ENCODE measurements at places on chromosomes 2 and 18.

GRCh38 chr2:195898505-195899191 is 170.0 kb downstream of the DNAH7 start:
- DNase-seq, result peak; percentile 98

DNA sequence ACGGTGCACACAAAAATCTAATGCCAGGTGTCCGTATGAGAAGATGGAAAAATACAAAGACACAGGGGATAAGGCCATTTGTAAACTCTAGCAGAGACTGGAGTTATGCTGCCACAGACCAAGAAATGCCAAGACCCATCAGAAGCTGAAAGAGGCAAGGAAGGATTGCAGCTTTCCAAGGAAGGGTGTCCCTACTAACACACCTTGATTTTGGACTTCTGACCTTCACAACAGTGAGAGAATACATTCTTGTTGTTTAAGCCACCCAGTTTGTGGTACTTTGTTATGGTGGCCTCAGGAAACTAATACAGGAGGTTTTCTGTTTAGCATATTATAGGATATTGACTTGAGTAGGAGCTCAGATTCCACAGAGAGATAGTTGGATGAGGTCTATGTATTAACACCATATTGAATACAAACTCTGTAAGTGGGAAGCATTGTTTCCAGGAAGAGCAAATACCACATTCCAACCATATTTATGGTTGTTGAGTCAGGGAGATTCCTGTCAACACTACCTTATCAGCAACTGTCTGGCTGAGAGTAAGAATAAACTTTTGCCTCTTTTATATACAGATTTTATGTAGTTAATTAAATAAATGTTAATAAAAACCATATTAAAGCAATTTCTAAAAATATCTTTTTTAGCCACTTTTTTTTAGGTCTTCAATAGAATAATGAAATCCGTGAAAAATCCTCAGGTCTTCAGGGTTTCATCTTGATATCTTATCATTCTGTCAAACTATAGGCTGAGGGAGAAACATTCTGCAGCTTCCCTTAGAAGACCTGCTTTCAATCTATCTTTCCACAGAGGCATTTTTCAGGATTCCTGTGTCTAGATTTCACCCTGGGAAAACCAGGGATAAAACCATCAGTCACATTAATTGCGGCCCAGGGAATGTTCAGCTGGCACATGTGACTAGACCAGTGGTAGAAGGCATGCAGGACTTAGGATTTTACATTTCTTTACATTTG is 35.4 kb upstream of the HNMT start:
- peak; percentile 72 for DNase-seq

DNA sequence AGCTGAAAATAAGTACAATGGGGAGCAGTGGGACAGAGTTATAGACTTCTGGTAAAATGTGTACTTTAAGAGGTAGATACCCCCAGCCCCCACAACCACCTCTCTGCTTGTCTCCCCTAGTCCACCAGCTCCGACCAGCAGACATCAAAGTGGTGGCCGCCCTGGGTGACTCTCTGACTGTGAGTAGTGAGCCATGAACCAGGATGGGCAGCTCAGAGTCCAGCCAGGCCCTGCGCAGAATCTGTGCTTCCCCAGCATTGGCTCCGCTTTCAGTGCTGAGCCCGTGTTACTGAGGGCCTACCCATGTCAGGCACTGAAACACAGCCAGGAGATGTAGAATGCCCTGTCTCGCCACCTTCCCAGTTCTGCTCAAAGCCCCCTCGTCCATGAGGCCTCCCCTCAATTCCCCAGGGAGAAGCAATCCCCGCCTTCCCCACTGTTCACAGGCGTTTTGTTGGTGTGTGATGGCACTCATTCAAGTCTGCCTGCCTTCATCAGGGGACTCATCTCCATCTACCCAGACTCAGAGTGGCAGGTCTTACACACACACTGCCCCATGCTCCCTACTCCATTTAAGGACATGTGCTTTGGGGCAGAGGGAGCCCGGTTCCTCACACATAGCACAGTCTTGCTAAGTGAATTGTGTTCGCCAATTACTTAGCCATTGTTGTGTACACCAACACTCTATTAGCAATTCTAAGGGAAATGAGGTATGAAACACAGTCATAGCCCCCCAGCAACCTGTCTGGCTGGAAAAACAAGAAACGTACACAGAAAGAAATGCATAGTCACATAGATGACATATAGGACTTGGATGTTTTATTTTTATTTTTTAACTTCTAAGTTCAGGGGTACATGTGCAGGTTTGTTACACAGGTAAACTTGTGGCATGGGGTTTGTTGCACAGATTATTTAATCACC is 122.6 kb downstream of the PLB1 start:
- DNase-seq, result no peak

DNA sequence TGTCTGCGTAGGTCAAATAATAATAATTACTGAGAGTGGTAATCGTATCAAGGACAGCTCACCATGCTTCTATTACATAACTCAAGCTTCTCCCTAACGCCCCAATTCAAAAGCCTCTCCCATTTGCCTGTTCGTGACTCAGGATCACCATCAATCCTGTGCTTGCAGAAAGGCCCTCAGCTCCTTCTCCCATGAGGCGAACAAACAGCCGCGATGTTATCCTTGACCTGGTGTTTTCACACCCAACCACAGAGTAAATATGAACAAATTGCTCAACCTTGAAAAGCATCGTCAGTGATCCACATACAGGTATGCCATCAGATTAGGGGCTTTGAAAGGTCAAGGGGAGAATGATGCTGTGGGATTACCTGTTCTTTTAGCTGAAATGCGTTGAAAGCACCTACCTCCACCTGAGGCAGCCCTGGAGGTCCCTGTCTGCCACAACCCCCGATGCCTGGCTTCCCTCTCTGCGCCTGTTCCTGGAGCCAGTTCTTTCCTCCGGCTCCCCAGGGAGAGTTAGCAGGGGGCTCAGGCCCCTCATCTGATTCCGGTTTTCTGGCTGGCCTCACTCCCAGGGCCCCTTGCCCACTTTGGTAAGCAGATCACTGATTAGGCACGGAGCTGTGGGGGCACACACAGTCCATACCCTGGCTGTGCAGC is 39.1 kb upstream of the ODC1 start:
- DNase-seq, result no peak

- DNase-seq, result no peak
Measured at GRCh38 chr2:239113615-239114014, 265.7 kb downstream of the TWIST2 start.

- peak; percentile 54 for DNase-seq
Measured at GRCh38 chr18:35387152-35387571, 10.0 kb upstream of the ZNF396 start.

GRCh38 chr2:25074826-25075225 is 33.0 kb downstream of the EFR3B start:
- no peak for DNase-seq

DNA sequence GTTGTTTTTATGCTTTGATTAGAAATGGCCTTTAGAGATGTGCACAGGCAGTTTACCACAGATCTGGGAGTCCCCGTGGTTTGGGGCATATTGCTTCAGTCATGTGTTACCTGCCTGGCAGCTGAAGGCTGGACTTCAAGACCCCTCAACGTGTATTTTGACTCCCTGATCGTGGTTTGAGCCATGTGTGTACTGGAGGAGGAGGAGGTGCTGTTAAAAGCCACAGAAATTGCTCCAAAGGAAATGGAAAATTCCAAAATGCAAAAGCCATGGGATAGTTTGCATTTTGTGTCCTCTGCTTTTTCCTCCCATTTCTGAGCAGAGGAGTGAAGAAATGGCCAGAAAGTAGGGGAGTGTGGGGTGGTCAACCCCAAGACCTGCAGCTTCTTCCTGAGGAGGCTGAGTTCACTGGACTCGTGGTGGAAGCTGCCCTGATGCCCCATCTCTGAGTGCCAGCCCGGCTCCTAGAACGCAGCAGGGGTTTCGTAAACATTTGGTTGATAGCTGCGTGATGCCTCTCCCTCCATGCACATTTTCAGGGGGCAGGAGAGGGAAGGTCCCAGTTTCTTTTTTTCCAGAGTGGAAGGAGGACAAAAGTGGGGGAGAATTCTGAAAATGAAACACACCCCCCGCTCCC is 45.7 kb downstream of the ITGB1BP1 start:
- no peak for DNase-seq

- DNase-seq, result no peak
Measured at GRCh38 chr18:29726646-29727045, 1315.9 kb downstream of the DSC3 start.

GRCh38 chr2:173446722-173447121 is 92.0 kb downstream of the CDCA7 start:
- DNase-seq, result no peak

- no peak for DNase-seq
Measured at GRCh38 chr2:27088634-27089033, 2.1 kb downstream of the KHK start.

DNA sequence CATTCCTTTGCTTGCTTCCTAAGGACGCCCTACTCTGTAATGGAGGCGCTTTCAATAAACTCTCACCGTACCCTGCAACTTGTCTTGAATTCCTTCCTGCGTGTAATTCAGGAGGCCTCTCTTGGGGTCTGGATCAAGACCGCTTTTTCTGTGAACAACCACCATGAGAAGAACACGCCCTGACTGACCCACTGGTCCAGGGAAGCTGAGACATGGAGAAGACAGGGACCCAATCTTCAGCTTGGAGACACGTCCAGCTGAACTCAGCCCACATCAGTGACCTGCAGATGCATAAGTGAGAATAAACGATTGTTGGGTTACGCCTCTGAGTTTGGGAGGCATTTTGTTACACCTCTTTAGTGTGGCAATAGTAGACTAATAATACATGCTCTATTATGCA is 7.8 kb upstream of the NARS1 start:
- DNase-seq, result no peak

- no peak for DNase-seq
Measured at GRCh38 chr2:192139813-192140212, 54.9 kb downstream of the TMEFF2 start.

DNA sequence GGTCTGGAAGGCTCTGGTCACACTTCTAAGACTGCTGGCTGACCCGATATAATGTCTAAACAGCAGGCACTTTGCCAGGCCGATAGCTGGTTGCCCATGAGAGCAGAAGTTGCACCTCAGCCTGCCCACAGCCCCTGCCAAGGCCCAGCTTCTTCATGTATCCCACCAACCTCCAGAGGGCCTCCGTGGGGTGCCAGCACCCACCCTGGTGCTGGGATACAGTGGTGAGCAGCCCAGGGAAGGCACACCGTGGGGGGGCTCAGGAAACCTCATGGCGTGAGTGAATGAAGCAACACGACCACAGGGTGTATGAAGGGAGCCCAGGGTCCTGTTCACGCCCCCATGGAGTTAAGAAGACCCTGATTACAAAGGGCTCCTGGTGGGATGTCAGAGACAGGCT is 16.2 kb upstream of the GLI2 start:
- no peak for DNase-seq

GRCh38 chr2:127479219-127479825 is 47.0 kb downstream of the IWS1 start:
- peak; percentile 52 for DNase-seq

GRCh38 chr2:193885419-193885818 is 1690.7 kb upstream of the TMEFF2 start:
- DNase-seq, result no peak

DNA sequence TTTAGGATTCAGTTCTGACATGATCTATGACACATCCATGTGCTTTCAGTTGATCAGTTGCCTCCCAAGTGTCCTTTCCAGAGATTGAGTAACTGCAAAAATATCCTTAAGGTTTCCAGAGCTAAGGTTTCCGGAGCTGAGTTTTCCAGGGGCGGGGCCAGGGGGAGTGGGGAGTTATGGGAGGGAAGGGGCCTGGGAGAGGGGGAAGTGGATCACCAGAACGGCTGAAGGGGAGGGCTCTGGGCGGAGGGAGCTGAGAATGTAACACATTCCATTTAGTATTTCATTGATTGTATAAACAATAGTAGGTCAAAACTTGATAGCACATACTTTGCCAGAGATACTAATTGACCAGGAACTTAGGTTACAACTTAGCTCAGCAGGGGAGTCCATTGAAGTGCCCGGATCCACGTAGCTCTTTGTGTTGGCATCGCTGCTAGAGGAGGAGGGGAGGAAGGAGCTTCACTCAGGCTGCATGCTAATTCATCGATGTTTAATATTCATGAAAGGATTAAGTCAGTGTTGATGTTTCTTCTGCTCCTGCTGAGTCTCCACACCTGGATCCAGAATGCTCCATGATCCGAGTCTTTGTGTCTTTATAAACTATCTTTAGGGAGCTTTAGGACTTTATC is 289.8 kb downstream of the ALPK2 start:
- peak; percentile 36 for DNase-seq

GRCh38 chr2:13034861-13035260 is 318.1 kb downstream of the TRIB2 start:
- DNase-seq, result peak; percentile 7

DNA sequence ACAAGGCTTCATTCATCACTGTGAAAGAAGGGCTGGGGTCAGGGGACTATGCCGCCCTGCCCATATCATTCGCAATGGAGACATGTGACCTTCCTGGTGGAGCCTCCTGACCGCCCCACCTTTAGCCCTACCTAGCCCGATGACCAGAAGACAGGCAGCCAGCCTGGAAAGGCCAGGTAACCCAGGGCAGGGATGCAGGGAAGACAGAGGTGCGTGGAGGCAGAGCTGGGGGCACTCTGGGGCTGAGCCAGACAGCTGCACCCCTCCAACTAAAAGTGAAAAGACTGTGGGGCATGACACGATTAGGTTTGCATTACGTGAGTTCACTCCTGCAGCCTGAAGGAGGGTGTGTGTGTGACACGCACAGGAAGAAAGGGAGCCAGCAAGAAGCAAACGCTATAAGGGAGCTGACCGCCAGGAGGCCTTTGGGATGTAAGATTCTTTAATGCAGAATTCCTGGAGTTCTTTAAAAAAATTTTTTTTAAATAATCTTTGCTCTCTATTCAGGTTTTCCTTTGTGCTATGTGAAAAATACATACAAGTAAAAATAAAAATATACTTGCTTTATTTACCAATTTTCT is 3.7 kb upstream of the HES6 start:
- DNase-seq, result no peak

DNA sequence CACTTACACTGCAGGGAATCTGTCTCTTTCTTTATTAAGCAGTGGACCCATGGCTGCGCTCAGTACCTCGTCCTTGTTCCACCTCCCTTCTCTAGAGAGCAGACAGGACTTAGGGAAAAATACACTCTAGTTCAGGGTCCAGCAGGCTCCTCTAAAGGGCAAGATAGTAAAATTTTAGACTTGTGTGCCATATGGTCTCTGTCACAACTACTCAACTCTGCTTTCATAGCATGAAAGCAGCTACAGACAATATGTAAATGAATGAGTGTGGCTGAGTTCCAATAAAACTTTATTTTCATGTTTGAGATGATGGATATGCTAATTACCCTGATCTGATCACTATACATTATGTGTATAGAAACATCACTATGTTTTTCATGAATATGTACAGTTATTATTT is 163.1 kb downstream of the BABAM2 start:
- DNase-seq, result no peak

GRCh38 chr2:39468579-39469451 is 31.7 kb upstream of the MAP4K3 start:
- DNase-seq, result peak; percentile 28

DNA sequence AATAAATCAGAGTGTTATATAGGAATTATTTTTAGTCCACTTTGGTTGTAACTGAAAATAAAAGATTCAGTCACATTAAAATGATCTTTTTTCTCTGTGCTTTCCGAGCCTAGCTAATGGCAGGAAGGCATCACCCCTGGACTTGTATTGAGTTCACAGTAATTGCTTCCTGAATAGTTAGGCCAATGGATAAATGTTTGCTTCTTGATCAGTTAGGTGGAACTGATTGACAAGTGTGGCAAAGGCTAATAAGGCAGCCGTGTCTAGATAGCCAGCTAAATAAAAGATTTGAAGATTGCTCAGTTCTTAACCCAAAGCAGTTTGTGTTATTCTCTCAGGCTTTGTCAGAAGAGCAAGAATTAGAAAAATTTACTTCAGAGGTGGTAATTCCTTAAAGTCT is 20.8 kb downstream of the FAM171B start:
- no peak for DNase-seq
